ENCODE measurements at places on chromosomes 16 and 17. TPM values are rescaled to one million over a fixed set of nuclear protein-coding genes. Genes with fewer than 3 reads are reported as not detected.
A peak's percentile ranks its signal among the peaks of the same experiment; 100 is the strongest.

- no peak for DNase-seq
Observed at GRCh38 chr17:65218261-65218660, 81.1 kb downstream of the RGS9 start.

DNA sequence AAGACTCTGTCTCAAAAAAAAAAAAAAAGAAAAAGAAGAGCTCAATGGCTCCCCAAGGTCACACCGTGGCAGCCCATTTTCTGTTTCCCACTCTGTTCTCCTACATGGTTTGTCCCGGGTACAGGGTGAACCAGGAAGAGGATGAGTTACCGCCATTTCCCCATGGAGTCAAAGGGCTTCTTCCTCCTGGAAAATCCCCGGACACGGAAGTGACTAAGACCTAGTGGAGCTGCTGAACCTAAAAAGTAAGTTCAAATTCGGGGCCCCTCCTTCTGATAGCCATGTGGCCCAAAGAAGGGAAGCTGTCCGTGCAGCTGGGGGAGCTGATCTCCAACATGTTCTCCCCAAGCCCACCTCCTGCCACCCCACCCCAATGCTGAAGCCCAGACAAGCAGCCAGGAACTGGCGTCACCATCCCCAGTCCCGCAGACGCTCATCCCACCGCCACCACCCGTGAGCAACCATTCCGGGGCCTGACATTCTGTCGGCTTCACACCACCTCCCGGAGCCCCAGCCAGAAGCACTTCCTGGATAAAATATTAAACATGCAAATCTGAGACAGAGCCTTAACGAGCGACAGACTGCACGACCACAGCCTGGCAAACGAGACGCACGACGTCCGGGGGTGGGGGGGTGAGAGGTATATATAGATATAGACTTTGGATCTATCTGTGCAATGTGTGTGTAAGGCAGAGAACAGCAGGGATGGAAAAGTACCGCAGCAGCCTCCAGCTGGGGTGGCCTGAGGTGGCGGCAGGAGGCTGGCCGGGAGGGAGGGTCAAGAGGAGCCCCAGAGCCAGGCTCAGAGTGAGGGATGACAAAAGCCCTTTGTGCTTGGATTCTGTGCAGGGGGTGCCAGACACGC lies 17.6 kb downstream of the EPOP start:
- no peak for DNase-seq

DNA sequence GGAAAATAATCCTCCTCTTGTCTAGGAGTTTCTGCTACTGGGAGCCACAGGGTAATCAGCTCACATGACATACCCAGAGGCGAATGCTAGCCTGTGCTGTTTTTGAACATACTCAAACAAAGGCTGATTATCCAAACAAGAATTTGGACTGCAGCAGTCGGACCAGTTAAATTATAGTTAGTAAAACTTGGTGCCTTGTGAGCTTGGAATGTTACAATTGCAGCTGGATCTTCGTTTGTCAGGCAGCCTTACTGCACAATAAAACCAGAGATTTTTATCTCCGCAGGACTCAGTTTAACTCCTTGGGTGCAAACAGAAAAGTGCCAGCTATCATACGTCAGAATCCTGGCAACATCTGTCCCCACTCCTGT lies 163.8 kb upstream of the TBX2 start:
- DNase-seq, result no peak

- DNase-seq, result peak; percentile 49
Observed at GRCh38 chr17:80743181-80743771, 198.6 kb downstream of the RPTOR start.

DNA sequence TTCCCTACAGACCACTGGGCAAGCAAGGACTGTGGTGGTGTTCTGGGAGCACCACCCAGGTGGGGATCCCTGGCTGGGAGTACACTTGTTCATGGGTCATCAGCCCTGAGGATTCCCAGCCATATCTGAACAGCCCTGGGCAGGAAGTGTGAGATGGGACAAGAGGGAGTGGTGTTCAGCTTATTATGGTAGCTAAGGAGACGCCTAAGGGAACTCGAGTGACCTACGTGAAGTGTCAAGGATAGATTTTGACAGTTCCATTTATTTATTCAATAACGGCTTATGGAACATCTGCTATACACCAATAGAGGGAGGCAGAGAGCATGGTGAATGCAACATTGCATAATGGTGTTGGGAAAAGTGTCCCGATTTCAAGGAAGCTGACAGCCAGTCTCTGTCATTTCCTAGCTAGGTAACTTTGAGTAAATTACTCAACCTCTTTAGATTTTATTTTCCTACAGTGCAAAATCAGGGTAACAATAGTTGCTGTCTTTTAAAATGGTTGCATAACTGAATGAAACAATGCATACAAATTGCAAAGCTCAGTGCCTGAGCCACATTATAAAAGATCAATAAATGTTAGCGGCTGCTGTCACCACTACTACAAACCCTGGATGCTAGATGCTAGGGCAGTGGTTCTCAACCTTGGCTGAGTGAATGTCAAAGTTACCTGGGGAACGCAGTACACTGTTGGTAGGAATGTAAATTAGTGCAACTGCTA lies 534.1 kb downstream of the GRIN2A start:
- no peak for DNase-seq

GRCh38 chr17:49990331-49990730 lies 4.7 kb downstream of the DLX3 start:
- no peak for DNase-seq

GRCh38 chr17:8691931-8692330 lies 52.7 kb downstream of the CCDC42 start:
- DNase-seq, result no peak

The GLP2R gene
- total RNA-seq, result 0.75 TPM

GRCh38 chr16:89114159-89114981 lies 20.7 kb downstream of the ACSF3 start:
- DNase-seq, result no peak

The GNGT2 gene
- total RNA-seq, result 1.2 TPM

The CHST4 gene
- 0.57 TPM for total RNA-seq

DNA sequence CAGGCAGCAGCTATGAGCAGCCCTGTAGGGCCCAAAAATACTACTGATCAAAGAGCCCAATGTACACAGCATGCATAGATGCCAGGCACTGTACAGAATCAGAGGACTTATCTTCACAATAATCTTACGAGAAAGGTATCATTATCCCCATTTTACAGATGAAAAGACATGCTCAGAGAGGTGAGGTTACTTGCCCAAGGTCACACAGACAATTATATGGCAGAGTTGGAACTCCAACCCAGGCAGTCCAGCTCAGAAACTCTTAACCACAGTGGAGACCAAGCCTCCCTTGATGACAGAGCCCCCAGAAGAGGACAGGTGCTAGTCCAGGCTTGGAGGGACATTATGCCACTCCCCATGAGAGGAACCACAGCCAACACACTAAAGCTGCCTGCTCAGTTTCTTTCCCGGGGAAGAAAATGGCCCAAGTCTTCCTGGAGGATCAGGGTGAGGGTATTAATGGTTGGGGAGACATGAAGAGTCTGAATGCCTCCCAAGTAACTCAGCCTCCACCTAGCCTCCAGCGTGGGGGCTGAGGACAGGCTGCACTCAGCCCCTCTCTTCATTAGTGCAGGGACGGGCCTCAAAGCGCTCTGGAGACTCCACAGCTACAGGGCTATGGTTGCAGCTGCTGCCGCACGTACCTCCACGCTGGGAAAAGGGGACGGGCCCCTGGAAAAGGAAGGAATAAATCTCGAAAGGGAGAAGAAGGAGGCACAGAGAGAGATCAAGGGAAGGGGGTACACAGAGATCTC lies 826 bp downstream of the UNC119 start:
- no peak for DNase-seq

The G6PC1 gene
- not detected for total RNA-seq

The KRTAP1-5 gene
- total RNA-seq, result not detected

DNA sequence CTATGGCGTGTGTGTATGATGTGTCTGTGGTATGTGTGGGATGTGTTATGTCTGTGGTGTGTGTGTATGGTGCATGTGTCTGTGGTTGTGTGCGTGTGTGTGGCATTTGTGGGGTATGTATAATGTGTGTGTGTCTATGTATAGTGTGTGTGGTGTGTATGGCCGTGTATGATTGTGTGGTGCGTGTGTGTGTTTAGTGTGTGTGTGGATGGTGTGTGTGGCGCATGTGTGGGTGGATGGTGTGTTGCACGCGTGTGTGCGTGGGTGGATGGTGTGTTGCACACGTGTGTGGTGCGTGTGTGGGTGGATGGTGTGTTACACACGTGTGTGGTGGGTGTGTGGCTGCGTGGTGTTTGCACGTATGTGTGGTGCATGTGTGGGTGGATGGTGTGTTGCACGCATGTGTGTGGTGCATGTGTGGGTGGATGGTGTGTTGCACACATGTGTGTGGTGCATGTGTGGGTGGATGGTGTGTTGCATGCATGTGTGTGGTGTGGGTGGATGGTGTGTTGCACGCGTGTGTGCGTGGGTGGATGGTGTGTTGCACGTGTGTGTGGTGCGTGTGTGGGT lies 5.6 kb upstream of the SLC38A10 start:
- no peak for DNase-seq

The SCRN2 gene
- total RNA-seq, result 33.9 TPM

DNA sequence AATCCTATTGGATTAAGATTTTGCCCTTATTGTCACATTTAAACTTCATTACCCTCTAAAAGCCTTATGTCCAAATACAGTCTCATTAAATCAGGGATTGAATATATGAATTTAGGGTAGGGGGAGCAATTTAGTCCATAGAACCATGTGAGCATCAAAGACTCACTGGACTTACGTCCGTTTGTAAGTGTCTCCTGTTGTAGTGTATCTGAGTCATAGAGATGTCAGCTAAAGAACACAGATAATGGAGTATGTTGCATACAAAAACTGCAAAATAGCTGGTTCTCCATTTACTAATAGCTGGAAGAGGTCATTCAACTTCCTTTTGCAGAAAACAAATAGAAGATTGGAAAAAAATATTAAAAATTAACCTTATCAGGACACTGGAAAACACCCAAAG lies 599.1 kb upstream of the SOX9 start:
- no peak for DNase-seq

- DNase-seq, result no peak
Observed at GRCh38 chr17:1882836-1883235, 53.0 kb downstream of the RPA1 start.

The CYB5D1 gene
- total RNA-seq, result 14.5 TPM

The TPSD1 gene
- not detected for total RNA-seq

GRCh38 chr16:50708373-50709060 lies 15.1 kb downstream of the NOD2 start:
- DNase-seq, result no peak

- DNase-seq, result no peak
Observed at GRCh38 chr16:75318737-75319136, 67.3 kb upstream of the BCAR1 start.

The TMEM114 gene
- not detected for total RNA-seq

GRCh38 chr17:54537656-54538055 lies 363.0 kb upstream of the TOM1L1 start:
- DNase-seq, result no peak

The PPP1R27 gene
- total RNA-seq, result not detected

The DPEP2 gene
- total RNA-seq, result 0.64 TPM

- no peak for DNase-seq
Observed at GRCh38 chr17:11564589-11565380, 33.5 kb upstream of the DNAH9 start.

The MT1A gene
- total RNA-seq, result 3.3 TPM

DNA sequence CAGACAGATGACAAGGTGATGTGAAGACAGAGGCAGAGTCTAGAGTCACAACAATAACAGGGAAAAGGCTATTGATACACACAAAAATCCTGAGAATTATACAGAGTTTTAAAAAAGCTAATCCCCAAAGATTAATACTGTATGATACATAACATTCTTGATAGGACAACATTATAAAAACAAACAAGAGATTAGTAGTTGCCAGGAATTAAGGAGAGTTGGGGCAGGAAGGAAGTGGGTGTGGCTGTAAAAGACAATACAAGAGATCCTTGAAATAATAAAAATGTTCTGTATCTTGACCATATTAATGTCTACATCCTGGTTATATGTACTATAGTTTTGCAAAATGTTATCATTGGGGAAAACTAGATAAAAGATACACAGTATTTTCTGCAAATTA lies 309.5 kb upstream of the PMFBP1 start:
- DNase-seq, result no peak

The VAT1L gene
- total RNA-seq, result 56.1 TPM
